ENCODE measurements at places on chromosomes 1 and 21.

- DNase-seq: no peak
These were observed 47.0 kb downstream of the CD46 start for GRCh38 chr1:207798847-207799246.

DNA sequence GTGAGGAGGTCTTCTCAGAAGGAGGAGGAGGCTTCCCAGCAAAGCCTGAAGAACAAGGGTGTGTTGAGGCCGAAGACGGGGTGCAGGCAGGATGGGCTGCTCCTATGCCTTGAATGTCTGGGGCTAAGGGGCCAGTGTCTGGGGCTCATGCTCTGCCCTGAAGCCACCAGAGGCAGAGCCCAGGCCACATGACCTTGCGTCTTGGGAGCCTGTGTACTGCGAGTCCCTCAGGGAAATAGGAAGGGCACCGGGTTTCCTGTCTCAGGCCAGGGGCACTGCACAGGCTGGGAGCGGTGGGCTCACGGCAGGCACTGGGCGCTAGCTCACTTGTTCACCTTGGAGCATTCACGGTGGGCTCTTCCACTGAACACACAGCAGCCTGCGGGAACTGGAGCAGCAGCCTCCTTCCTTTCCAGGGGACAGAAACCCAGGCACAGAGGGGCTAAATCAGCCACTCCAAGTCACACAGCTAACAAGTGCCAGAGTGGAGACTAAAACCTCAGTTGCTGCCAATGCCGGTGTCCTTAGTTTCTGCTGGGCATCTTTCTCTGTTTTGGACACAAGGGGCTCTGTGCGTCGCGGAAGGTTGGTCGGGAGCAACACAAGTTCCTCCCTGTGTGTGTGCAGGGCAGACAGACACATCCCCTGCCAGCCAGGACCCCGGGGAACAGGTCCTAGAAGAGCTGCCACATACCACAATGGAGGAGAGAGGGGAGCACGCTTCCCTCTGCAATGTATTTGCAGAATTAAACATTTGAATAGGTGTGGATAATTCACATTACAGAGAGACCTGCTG is 104.8 kb upstream of the C1orf174 start:
- no peak for DNase-seq

DNA sequence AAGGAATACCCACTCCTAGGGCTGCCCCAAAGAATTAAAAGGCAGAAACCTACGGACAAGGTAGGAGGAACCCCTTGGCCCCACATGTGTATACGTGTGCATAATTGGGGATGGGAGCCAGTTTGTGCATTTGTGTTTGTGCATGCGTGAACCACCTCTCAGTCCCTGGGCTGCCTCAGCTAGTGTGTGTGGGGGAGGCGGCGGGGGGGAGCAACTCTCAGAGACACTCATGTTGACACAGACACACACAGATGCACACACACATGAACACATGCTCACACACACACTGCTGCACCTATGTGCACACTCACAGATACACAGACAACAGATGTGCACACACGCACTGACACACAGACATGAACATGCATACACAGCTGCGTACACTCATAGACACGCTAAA is 5.1 kb downstream of the LDLRAD1 start:
- no peak for DNase-seq

GRCh38 chr1:159980076-159980475 is 26.0 kb upstream of the SLAMF9 start:
- DNase-seq: no peak

GRCh38 chr1:182570611-182570970 is 18.5 kb downstream of the RNASEL start:
- no peak for DNase-seq

GRCh38 chr21:28229814-28230213 is 762.9 kb downstream of the LTN1 start:
- no peak for DNase-seq
